GM23338 (cell line): ENCODE measurements at places on chromosomes 11 and 22.
A peak's percentile ranks its signal among the peaks of the same experiment; 100 is the strongest.

- no peak for DNase-seq
Observed at GRCh38 chr22:45877036-45877380, 100.0 kb downstream of the WNT7B start.

DNA sequence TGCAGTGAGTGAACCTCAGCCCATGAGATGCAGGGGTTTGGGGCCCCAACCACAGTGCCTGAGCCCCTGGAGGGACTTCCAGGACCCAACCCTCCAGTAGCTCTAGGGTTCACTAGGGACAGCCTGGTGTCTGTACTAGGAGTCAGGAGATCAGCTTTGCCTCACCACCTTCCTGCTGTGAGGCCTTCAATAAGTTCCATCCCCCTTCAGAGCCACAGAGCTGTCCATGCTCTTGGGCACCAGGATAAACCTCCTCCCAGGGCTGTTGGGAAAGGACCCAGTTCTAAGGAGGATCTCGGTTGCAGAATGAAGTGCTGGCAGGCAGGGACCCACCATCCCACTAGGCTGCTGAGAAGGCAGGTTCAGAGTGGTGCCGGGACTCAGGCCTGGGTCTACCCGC lies 9.7 kb downstream of the ARHGEF17 start:
- no peak for DNase-seq

GRCh38 chr11:118148240-118148639 lies 4.4 kb downstream of the SCN4B start:
- no peak for DNase-seq

- DNase-seq = no peak
Observed at GRCh38 chr22:20026204-20026908, 5.4 kb downstream of the TANGO2 start.

DNA sequence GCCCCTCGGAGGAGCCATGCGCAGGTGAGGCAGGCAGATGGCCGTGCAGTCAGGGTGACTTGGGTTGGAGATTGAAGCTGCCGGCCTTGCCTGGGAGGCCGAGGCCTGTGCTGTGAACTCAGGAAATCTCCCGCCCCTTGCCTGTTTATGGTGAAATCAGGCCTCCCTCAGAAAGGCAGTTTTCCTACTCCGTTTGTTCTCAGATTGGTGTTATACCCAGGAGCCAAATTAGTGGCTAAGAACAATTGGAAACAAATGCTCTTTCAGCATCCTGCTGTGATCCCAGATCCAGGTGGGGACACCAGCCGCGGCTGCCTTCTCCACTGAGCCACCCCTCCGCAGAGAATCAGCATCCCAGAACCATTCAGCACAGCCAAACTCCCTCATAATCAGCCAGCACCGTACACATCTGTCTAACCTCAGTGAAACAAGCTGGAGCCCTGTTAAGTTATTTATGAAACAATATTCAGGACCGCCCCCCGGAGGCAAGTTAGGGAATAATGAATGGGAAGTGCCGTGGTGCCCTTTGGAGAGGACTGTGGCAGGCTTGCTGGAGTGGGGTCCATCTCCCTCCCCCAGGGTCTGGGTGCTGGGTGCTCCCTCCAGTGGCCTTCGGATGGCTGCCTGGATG lies 60.0 kb downstream of the PKNOX2 start:
- DNase-seq = peak; percentile 72

DNA sequence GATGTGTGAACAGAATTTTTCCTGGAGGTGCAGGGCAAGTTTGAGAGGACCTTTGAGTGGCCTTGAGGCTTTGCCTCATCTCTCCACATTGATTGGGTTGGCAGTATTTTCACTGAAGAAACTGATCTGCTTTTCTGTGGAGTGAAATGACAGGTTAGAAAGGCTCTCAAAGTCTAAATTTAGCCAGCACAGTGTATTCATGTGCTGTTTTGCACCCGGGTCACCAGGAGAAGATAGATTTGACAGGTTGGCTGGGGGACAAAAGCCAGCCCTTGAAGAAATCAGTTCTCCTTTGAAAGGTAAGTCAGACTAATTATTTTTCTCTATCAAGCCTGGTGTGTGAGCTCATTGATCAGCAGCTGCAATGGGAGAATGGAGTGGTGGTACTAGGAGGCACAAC lies 152.9 kb downstream of the DBX1 start:
- DNase-seq = no peak

DNA sequence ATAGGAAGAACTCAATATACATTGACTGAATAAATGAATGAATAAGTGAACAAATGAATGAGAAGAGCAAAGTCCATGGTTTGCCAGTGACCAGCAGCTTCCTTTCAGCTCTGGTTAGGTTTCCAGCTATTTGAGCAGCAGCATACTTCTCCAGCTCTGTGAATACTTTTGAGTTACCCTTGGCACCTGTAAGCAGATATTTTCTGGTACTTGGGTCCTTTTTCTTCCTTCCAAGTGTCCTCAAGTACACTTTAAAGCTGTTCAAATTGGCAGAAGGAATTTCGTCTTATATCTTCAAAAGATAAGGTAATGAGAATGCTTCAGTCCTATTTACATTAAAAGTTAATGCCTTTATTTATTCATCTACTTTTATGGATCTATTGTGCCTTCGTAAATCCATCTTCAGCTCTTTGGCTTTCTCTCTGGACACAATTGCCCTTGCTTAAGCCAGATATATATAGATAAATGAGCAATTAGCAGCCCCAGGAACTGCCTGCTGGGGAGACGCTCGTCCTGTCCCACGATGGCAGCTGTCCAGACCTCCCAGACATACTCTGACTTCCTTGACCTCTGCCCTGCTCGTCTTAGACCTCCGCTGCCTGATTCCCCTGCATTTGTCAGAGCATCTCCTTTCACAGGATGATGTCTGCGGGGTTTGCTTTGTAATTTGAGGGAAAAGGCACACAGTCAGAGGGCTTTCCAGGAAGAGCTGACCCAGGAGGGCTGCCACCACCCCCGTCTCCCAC lies 926.3 kb downstream of the OPCML start:
- no peak for DNase-seq

DNA sequence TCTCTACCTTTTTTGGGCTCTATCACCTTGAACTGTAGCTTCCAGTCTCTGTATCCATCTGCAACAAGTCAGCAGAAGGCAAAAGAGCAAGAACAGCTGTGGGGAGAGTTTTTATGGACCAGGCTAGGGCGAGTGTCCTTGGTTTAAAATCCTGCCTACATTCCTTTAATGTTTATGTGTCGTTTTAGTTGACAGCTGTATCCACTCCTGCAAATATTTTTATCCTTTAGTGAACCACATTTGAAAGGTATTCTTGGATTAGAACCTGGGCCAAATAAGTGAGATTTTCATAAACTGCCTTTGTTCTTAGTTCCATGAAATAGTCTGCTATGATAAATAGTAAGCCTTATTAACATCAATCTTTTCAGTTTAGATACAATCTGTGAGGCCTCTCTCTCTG lies 712.2 kb downstream of the ETS1 start:
- DNase-seq = no peak

DNA sequence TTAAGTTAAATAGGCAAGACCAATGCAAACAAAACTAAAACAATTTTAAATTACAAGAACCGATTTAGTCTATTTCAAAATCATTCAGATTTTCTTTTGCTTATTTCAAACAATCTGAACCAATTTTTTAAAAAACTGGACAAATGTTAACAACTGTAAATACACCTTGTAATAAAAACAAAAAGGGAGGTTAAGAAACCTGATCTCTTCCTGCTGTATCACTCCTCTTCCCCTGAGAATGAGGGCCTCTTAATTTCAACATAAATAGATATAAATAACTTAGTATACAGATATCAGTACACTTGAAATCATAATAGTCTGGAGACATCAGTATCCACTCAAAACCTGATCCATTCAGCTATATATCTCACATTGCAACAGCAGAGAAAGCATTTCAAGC lies 346.6 kb downstream of the TTC28 start:
- DNase-seq = no peak

GRCh38 chr11:10866893-10867331 lies 9.1 kb upstream of the ZBED5 start:
- DNase-seq = no peak

DNA sequence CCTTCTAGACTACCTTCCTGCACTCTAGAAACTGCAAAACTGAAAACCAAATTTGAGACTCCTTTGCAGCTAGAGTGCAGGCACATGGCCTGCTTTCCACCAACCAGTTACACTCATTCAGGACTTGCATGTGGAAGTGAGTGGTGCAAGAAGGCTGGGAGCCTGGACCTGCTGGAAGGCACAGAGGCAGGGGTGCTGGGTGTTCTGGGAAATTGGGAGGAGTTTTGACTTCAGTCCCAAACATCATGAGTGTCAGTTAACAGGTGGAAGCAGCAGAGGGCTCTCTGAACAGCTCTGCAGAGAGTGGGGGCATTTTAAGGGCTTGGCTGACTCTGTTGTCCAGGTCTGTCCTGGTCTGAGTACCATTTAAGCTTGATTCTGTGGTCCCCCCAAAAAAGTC lies 49.3 kb upstream of the SYT13 start:
- no peak for DNase-seq

DNA sequence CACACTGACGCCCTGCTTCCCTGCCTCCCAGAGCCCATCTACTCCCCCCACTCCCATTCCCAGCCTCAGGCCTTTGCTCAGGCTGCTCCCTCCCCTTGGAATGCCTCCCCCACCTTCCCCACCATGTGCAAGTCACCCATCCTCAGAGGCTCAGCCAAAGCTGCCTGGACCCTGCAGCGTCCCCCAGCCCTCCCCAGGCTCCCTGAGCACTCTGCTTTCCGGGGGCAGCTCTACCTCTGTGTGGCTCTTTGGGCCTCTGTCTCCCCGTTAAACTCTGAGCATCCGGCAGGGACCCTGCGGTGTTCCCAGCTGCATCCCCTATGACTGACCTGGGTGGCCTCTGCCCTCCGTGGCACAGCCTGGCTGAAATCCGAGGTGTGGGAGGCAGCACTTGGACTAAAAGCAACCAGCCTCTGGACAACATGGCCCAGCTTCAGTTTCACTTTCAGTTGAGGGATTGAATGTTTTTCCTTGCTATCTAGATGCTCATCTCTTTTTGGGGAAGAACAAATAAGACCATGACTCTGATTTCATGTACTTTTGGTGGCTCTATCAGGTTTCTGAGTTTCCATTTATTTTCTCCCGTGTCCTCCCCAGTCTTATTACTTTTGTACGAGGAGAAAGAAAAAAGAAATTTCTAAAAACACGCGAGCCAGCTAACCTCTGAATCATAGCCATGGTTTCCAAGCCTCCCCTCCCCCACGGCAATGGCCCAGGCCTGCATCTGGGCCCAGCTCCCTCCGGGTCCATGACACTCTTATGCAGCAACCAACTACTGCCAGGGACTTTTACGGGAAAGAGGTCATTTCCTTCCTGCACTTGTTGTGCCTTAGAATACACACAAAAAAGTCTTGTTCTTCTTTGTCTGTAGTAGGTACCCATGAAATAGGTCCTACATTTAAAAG lies 3.8 kb downstream of the APOL3 start:
- peak; percentile 72 for DNase-seq

GRCh38 chr11:27443227-27443626 lies 29.4 kb downstream of the LGR4 start:
- DNase-seq = no peak

- DNase-seq = no peak
Observed at GRCh38 chr11:118016104-118016503, 29.9 kb downstream of the IL10RA start.

DNA sequence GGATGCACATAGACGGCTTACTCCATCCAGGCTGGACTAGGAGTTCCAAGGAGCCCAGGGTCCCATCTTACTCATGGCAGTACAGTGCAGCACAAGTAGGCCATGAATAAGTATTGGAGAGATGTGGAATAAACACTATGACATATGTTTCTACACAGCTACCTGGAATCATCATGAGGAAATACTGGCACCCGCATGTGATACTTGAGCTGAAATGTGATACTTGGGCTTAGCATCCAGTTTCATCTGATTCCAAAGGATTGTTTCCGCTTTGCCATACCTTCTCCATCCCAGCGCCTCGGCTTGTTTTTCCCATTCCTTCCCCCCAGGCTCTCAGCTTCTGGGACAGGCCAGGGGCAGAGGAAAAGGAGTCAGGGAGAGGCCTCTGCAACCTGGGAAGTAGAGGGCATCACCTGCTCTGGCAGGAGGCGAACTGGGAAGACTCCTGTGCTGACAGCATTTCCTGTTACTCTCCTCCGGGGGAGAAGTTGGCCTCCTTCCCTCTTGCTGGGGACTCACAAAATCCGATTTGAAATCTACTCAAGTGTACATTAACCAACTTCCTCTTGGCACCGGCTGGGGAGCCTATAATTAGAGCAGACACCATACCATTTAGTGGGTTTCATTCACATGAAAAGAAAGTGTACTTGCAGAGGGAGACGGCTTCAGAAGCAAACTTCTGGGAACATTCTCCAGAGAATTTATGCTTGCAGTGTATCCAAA lies 187.8 kb downstream of the MIAT start:
- DNase-seq = no peak

- DNase-seq = no peak
Observed at GRCh38 chr11:65321076-65321475, 6.4 kb downstream of the CDC42EP2 start.

- no peak for DNase-seq
Observed at GRCh38 chr22:40853961-40854360, 2.5 kb downstream of the ST13 start.

GRCh38 chr22:35868938-35869337 lies 151.3 kb downstream of the APOL5 start:
- peak; percentile 50 for DNase-seq

DNA sequence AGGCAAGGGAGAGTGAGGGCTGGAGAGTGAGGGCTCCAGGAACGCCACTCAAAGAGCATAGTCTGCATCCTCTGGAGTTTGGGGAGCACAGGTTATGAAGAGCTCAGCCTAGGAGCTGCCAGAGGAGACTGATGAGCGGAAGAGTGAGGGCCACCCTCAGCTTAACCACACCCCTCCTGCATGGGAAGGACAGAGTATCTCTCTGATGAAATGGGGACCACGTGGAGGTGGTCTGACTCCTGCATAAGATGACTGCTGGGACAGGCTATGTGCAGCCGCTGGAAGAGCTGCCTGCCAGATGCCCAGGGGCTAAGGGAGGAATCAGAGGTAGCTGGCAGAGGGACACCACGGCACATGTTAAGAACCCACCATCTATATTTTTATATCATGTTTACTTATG lies 162.9 kb upstream of the POU2AF2 start:
- DNase-seq = no peak

DNA sequence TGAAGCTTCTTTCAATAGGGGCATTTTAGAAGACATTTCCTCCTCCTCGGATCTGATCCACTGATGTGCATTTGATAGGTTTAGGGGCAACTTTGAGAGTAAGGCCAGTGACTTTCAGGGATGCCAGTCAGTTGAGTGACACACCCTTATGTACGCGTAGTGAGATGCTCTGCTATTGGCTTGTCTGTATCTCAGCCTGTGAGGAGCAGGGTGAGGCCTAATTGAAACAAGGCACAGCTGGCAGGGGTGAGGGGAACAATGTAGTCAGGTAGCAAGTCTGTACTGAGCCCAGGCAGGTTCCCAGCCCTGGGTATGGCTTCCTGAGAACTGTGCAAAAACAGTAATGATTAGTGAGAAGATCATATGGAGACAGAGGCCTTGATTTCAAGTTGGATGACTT lies 61.5 kb downstream of the STIM1 start:
- no peak for DNase-seq
